ENCODE measurements at places on chromosomes 2 and 18.
A peak's percentile ranks its signal among the peaks of the same experiment; 100 is the strongest.

GRCh38 chr2:142286618-142287017 lies 155.8 kb upstream of the LRP1B start:
- no peak for DNase-seq

DNA sequence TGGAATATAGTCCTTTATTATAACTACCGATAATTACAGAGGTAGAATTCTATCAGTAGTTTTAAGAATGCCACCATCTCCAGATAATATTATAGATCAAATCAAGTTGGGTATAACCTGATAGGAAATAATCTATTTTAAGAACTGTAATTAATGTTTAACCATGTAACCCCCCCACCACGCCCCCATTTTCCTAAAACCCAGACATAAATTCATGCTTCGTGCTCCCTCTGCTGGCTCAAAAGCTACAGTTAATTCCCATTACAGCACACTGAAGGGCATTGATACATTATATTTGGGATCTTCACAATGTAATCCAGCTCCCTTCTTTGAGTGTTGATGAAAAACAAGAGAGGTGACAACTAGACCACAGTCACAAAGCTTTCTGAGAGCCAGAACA lies 228.0 kb upstream of the SMAD7 start:
- DNase-seq, result no peak

DNA sequence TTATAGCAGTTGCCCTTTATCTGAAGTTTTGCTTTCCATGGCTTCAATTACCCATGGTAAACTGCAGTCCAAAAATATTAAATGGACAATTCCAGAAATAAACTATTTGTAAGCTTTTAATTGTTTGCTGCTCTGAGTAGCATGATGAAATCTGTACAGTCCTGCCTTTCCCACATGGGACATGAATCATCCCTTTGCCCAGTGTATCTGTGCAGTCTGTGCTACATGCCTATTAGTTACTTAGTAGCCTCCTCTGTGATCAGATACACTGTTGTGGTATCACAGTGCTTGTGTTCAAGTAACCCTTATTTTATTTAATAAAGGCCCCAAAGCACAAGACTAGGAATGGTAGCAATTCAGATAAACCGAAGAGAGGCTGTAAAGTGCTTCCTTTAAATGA lies 810.6 kb upstream of the PIK3C3 start:
- no peak for DNase-seq

DNA sequence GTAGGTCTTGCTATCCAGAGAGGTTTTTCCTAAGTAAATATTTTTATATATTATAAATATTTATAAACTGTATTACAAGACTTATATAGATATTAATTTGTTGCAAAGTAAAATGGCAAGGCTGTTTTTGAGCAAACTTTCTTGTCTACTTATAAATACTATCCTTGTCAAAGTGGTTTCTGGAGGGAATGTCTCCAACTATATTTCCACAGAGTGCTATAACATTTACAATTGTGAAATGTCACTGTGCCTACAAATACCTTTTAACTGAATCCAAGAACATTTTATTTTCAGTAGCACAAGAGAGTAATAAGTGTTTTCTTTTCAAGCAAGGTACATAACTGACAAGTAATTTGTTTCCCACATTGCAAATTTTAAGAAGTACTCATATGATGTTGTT lies 256.8 kb downstream of the ZNF385B start:
- DNase-seq, result no peak

- no peak for DNase-seq
Measured at GRCh38 chr2:98478907-98479306, 34.2 kb downstream of the INPP4A start.

GRCh38 chr2:84378960-84379359 lies 80.1 kb downstream of the SUCLG1 start:
- DNase-seq, result no peak

- DNase-seq, result no peak
Measured at GRCh38 chr18:79905993-79906392, 45.5 kb downstream of the SLC66A2 start.

GRCh38 chr2:88452565-88452905 lies at the start of gene FOXI3:
Gene FOXI3, minus strand, starts transcription at chr2:88452693. Its CDS starts 158 bp downstream, at chr2:88452535.
- DNase-seq, result no peak

- DNase-seq, result no peak
Measured at GRCh38 chr2:74911061-74911460, 47.4 kb upstream of the POLE4 start.

DNA sequence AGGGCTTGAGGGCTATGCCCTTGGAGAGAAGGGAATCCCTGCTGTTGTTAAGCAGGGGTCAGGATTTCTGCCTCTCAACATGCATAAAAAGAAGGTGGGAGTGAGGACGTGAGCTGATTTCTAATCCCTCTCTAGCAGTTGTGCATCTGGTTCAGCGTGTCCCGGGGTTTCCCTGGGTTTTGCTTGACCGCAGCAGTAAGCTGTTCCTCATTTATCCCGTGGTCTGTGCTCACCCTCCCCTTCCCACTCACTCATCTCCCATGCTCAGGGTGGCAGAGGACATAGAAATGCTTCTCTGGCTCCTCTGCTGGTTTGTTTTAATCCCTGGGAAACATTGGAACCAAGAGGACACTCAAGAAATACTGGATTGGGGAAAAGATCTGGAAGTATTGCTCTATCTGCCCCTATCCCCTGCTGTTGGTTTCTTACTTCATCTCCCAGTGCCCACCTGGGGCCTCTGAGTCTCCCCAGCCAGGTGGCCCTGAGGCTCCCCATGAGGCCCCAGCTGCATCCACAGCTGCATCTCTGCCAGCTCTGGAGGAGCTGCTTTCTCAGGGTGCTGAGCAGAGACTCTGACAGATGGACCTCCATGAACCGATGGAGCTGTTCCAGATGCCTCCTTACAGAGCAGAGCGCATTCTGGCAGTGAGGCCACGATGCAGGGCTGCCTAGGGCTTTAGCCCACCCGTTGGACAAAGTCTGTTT lies 36.1 kb downstream of the TET3 start:
- no peak for DNase-seq

DNA sequence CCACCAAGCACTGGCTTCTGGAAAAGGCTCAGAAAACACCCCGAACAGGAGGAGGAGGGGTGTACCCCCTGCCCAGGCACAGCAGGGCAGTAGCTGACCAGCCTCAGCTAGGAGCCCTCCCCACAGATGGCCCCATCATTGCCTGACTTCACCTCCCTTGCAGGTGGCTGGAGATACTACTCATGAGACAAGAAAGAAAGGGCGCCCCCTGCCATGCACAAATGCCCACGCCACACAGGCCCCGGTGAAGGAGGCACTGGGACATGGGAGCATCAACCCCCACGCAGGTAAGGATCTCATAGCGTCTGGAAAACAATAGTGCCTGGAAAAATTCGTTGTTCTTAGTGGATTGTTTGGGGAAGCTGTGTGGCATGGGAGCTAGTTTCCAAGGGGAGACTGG lies 240.6 kb downstream of the TFCP2L1 start:
- DNase-seq, result no peak

- peak; percentile 70 for DNase-seq
Measured at GRCh38 chr18:61551586-61551985, 218.4 kb downstream of the CDH20 start.

DNA sequence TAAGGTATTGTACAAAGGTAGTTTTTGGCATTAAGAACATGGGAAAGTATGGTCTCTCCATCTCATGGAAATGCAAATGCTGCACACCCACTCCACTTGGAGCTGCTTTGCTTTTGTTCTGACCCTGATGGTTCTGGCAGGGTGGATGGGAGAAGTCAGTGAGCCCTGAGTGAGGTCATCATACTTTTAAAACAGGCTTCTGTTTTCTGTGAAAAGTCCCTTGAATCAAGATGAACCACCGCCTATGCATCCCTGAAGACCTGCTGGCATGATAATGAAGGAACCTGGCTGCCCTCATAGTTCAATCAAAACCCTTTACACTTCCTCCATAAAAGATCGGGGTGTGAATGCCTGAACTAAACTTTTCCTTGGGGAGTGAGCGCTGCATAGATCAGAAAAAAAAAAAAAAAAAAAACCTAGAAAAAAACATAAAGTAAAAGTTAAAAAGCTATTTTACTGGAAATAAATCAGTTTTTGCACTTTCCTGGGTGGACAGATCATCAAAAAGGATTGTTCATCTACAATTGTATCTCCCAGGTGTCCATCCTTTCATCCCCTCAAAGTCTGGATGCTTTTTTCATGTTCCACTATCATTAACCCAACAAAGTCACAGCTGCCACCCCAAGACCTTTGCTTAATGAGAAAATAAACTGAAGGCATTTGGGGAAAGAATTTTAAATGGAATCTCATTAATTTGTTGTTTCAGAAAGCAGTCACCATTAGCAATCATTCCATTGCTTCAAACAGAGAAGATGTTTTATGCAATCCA lies 728.1 kb upstream of the DDX18 start:
- DNase-seq, result no peak

DNA sequence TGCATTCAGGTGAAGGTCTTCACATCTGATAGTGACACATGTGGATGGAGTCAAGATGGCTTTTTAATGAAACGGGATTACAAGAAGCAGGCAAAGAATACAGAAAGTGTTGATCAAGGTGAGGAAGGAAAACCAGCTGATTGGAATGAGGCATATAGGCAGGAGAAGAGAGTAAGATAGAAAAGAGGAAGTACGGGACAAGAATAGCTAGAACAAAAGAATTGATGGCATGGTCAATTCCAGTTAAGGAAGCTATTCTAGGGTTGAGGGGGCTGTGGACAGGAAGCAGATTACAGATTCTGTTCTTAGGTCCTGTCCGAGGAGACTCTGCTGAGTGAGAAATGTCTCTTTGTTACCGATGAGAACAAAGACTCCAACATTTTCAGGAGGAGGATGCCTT lies 13.2 kb upstream of the NCK2 start:
- DNase-seq, result no peak

GRCh38 chr2:102147935-102148334 lies 5.4 kb downstream of the IL1R1 start:
- no peak for DNase-seq

- DNase-seq, result no peak
Measured at GRCh38 chr2:24418166-24418841, 58.0 kb upstream of the ITSN2 start.

DNA sequence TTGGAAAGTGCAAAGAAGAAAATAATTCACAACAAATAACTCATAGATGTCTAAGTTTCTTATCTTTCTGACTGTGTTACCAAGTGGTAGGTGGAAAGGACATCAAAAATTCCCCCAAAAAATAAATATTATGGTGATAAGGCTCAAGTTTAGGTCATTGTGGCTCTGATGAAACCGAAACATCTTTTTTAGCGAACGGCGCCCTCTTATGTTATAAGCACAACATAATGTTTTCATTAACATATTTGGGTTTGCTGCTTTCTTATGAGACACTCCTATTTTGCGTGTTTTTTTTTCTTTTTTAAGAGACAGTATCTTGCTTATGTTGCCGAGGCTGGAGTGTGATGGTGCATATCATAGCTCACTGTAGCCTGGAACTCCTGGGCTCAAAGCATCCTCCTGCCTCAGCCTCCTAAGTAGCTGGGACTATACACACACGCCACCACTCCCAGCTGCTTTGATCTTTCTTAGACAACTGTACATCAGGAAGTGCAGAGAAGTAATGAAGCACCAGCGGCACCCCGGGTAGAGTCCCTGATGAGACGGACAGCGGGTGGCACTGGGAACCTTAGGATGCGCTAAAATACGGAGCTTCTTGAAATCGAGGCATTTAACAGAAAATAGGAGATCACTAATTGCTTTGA lies 38.5 kb upstream of the SLC35G4 start:
- no peak for DNase-seq

DNA sequence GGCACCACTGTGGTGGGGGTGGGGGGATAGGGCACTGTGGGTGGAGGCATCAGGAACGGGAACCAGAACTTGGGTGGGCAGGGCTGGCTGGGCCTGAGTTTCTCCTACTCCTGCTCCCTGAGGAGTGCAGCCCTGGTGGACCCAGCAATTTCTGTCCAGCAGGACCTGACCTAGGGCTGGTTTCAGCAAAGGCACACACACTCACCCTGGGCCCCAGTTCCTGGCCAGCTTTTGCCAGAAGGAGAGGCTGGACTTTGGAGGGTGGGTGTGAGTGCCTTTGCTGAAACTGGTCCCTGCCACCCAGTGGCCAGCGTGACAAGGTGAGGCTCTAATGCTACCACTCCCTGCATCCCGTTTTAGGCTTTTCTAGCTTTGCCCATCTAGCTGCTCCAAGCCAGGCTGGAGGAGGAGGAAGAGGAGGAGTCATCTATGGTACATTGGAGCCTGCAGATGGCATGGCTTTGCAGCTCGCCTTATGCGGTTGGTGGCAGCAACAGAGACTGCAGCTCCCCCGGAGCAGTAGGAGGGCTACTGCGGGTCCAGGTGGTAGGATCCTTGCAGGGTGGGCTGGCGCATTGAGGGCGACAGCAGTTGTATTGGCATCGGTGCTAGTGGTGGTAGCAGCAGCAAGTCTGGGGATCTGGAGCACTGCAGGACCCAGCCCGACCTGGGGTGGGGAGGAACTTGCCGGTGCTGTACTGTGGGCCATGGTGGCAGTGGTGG lies 40.4 kb upstream of the IMP4 start:
- DNase-seq, result no peak

DNA sequence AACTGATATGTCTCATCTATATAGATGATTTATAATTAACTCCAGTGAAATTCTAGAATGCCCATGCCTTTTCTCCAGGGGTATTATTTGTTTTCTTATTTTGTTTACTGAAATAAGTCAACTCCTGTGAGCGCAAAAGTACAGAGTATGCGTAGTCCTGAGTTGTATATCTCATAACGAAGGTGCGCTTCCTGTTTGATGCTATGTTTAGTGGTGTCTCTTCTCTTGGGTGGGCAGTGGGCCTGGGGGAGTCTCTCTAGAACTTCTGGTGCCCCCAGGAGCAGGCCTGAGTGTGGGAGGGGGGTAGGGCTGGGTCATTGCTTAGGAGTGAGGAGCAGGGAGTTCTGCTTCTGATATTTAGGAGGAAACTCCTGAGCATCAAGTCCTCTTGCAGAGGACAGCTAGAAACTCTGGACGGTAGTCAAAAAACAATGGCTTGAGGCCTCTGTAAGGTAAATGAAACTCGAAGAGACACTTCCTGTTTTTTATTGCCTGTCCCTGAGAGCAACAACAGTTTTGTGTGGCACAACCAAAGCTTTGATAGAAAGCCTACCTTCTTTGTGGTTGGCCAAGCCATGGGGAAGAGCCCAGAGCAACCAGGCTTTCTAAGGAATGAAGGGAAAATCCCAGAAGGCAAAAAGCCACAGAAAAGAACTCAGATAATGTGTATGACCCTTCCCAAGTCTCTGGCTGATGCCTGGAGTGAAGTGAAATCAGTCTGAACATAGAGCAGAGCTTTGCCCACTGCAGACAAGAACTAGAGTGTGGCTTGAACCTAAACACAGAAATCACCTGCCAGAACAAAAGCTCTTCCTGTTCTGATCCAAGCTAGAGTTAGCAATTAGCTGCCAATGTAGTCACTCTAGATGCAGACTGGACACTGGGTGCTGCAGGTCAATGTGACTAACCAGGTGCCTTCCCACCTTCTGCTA lies 8.5 kb upstream of the SP140L start:
- DNase-seq, result no peak
